ENCODE measurements at places on chromosomes 5 and 9.
A peak's percentile ranks its signal among the peaks of the same experiment; 100 is the strongest.

- no peaks in the 10 kb centered on the region for H3K27me3 ChIP-seq
- H3K27ac ChIP-seq = no peak overlapping the region
- no peaks in the 10 kb centered on the region for H3K4me1 ChIP-seq
- H3K4me3 ChIP-seq = no peak overlapping the region
- DNase-seq = no peak
- H3K36me3 ChIP-seq = no peaks in the 10 kb centered on the region
Measured at GRCh38 chr5:19928562-19929421, 59.2 kb downstream of the CDH18 start.

DNA sequence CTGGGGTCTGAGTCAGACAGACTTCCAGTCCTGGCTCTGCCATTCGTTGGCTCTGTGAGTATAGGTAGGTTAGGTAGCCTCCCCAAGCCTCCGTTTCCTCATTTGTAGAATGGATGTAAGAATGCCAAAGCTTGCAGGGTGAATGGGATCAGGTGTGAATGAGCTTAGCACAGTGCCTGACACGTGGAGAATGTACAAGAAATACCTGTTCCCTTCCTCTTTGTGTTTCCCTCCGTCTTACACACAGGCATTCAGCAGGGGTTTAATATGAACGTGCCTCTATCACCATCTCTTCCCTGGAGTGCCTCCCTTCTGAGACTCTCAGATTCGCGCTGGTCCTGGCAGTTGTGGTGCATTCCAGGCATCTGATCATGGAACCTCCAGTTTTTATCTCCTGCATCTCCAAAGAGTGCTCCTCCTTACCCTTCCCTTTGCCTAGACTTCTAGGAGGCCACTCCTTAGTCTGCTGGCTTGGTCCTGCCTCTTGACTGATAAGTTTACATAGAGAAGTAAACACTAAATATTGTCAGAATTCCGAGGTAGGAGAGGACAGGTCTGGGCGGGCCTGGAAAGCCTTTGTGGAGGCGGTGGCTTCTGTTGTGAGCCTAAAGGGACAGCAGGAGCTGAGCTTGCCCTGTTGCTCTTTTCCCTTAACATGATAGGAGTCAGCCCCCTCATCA, 199.4 kb downstream of the AOPEP start:
- no peaks in the 10 kb centered on the region for H3K4me1 ChIP-seq
- no peaks in the 10 kb centered on the region for H3K27me3 ChIP-seq
- H3K27ac ChIP-seq = no peak overlapping the region
- peaks cover 7% of the 10 kb centered on the region for H3K36me3 ChIP-seq

GRCh38 chr5:72584466-72584865, 77.3 kb upstream of the ZNF366 start:
- H3K4me1 ChIP-seq = peaks cover 2% of the 10 kb centered on the region
- no peak for DNase-seq
- peaks cover 5% of the 10 kb centered on the region for H3K27me3 ChIP-seq
- no peak overlapping the region for H3K4me3 ChIP-seq
- no peak overlapping the region for H3K27ac ChIP-seq
- H3K36me3 ChIP-seq = no peaks in the 10 kb centered on the region

DNA sequence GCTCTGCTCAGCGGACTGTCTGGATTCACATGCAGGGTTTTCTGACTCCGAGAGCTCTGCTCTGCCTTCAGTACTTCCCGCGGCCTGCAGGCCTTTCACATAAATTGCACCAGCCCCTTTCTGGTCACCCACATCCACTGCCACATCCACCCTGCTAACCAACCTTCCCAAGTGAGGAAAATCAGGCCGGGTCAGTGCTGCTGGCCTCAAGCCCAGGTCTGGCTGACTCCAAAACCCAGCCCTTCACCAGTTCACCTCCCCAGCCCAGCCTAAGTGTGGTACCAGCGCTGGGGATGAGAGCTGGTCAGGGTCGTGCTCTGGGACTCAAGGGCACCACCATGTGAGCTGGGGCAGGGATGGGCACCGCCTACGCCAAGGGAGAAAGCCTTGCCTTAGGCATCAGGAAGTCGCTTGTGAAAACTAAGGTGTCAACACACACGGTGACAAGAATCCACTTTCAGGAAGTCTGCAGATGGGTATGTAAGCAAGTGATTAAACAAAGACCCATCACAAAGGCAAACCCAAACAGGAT, 12.3 kb downstream of the LMAN2 start:
- DNase-seq = no peak
- peaks cover 16% of the 10 kb centered on the region for H3K4me1 ChIP-seq
- H3K4me3 ChIP-seq = no peak overlapping the region
- H3K27ac ChIP-seq = no peak overlapping the region
- peaks cover 81% of the 10 kb centered on the region for H3K36me3 ChIP-seq

DNA sequence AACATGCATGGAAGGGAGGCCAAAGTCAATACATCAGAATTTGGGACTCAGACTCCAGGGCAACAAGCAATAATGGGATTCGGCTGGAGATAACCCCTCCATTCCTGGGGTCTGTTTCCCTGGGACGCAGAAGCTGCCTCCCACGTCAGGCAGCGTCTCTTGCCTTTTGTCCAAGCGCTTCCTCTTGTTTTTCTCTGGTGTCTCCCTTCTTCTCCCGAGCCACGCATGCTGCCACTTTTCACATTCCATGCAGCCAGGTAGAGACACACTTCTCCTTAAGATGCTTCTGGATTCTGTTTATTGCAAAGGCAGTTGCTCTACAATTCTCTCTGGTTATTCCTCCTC, 267.3 kb downstream of the AOPEP start:
- DNase-seq = no peak
- no peak overlapping the region for H3K27ac ChIP-seq
- H3K4me1 ChIP-seq = no peaks in the 10 kb centered on the region
- peaks cover 5% of the 10 kb centered on the region for H3K27me3 ChIP-seq

DNA sequence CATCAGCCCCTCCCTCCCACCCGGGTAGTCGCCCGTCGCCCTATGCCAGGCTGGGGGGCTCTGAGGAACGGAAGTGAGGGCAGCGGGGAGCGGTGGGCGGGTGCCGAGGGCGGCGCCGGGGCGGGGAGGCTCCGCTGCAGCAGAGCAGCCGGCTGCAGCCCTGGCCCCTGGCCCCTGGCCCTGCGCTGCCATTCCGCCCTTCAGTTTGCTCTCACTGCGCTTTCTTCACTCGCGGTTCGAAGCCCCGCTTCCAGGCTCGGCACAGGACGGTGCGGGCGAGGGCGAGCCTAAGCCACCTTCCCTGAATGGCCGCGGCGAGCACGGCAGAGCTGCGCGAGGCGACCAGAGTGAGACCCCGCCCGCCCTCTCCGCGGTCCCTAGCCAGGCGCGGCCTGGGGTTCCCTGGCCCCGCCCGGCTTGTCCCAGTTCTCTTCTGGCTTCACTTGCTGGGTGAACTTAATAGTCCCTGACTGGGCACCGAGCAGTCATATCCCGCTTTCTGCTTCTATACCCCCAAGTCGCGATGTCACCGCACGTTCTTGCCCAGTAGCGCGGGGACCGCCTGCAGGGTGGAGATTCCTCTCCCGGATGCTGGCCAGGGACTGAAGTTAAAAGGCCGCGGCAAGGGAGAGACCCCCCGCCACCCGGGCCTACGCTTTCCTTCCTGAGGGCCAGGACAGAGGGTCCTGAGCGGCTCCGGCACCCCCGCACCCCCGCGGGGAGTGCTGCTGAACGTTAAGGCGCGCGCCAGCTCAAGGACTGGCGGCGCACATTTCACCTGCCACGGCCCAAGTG, 623 bp upstream of the TRIM36 start:
- peaks cover 10% of the 10 kb centered on the region for H3K4me1 ChIP-seq
- peaks cover 91% of the 10 kb centered on the region for H3K27me3 ChIP-seq
- H3K36me3 ChIP-seq = no peaks in the 10 kb centered on the region

GRCh38 chr9:134358026-134358661, 31.9 kb downstream of the RXRA start:
- no peaks in the 10 kb centered on the region for H3K4me1 ChIP-seq
- no peak overlapping the region for H3K4me3 ChIP-seq
- H3K36me3 ChIP-seq = no peaks in the 10 kb centered on the region
- H3K27me3 ChIP-seq = no peaks in the 10 kb centered on the region
- DNase-seq = no peak

DNA sequence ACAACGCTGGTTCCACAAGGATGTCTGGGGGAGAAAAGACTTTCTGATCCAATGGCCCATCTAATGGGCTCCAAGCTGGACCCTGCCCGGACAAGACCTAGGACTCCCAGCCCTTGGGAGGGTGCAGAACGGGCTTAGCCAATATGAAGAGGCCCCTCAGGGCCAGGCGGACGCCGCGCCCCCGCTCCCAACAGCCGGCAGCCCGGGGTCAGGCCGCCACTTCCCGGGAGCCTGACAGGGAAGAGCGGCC, 493 bp downstream of the P4HA2 start:
- DNase-seq = no peak
- H3K27me3 ChIP-seq = peaks cover 49% of the 10 kb centered on the region
- peak overlapping the region; percentile 49 for H3K4me3 ChIP-seq
- H3K27ac ChIP-seq = no peak overlapping the region

- DNase-seq = no peak
- no peaks in the 10 kb centered on the region for H3K27me3 ChIP-seq
- no peak overlapping the region for H3K27ac ChIP-seq
- H3K4me3 ChIP-seq = no peak overlapping the region
Measured at GRCh38 chr9:120450916-120451315, 129.1 kb downstream of the CDK5RAP2 start.

- H3K36me3 ChIP-seq = no peaks in the 10 kb centered on the region
- peaks cover 6% of the 10 kb centered on the region for H3K27me3 ChIP-seq
- H3K27ac ChIP-seq = no peak overlapping the region
- DNase-seq = no peak
- H3K4me1 ChIP-seq = peaks cover 4% of the 10 kb centered on the region
Measured at GRCh38 chr5:66232275-66232674, 88.2 kb downstream of the SREK1 start.

GRCh38 chr9:123090198-123090896, 56.9 kb downstream of the GPR21 start:
- H3K36me3 ChIP-seq = peaks cover 80% of the 10 kb centered on the region
- no peak for DNase-seq
- peaks cover 2% of the 10 kb centered on the region for H3K4me1 ChIP-seq
- no peak overlapping the region for H3K27ac ChIP-seq
- no peak overlapping the region for H3K4me3 ChIP-seq

GRCh38 chr9:124457079-124457886, 7.0 kb downstream of the ADGRD2 start:
- no peaks in the 10 kb centered on the region for H3K4me1 ChIP-seq
- no peaks in the 10 kb centered on the region for H3K36me3 ChIP-seq
- H3K27me3 ChIP-seq = peaks cover 11% of the 10 kb centered on the region
- H3K4me3 ChIP-seq = no peak overlapping the region
- DNase-seq = no peak
- H3K27ac ChIP-seq = no peak overlapping the region

- H3K27ac ChIP-seq = peak overlapping the region; percentile 0
- no peak overlapping the region for H3K4me3 ChIP-seq
- H3K36me3 ChIP-seq = no peaks in the 10 kb centered on the region
- DNase-seq = no peak
Measured at GRCh38 chr5:73300337-73301207, 127.6 kb downstream of the TMEM174 start.

Measured in activated T-cell treated with anti-CD3 and anti-CD28 coated beads, Interleukin-2, amount 50 U/mL, for 24 hours (primary cell).